ENCODE measurements at places on chromosomes 7 and 10.
A peak's percentile ranks its signal among the peaks of the same experiment; 100 is the strongest.

DNA sequence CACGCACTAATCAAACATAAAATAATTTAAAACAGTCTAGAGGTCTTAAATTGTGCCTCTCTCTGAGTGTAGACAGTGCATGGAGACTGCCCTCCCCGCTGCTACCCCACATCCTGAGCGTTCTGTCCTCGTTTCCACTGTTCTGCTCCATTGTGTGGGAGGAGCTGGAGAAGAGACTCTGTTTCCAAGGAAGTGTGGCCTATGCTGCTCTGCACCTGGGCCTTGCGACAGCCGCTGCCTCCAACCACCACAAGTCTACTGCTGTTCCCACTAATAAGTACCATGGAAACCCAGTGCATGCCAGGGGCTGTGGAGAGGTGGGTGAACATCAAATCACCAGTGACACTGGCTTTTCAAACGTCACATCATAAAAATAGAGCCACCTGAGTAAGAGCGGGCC is 19.6 kb downstream of the NRG3 start:
- no peak for DNase-seq

DNA sequence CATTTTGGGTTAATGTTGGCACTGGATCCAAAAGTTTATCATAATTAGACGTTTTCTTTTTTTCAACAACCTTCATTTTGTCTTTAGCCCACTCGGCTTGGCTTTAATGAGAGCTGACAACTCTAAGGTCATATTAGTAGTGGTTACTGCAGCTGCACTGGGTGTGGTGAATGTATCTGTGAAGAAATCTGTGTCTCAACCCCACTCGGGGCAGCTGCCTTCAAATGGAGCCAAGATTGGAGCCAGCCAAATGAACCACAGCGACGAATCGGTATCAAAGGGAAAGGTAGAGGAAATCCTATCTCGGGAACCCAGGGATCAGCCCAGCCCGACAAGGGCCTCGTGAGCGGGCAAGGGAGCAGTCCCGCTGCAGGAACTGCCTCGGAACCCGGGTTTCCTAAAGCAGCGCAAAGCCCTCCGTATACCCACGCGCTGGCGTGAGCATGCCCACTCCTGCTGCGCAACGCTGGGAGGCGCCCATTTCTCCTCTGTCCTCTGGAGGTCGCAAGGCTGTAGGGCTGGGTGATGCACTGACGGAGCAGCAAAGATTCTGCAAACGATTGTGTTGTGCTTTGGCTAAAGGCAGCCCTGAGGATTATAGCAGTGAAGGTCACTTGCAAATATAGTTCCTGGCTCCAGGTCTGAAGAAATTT is 98.7 kb upstream of the MBL2 start:
- DNase-seq = no peak

GRCh38 chr10:77038407-77038806 is 599.2 kb downstream of the KCNMA1 start:
- no peak for DNase-seq

DNA sequence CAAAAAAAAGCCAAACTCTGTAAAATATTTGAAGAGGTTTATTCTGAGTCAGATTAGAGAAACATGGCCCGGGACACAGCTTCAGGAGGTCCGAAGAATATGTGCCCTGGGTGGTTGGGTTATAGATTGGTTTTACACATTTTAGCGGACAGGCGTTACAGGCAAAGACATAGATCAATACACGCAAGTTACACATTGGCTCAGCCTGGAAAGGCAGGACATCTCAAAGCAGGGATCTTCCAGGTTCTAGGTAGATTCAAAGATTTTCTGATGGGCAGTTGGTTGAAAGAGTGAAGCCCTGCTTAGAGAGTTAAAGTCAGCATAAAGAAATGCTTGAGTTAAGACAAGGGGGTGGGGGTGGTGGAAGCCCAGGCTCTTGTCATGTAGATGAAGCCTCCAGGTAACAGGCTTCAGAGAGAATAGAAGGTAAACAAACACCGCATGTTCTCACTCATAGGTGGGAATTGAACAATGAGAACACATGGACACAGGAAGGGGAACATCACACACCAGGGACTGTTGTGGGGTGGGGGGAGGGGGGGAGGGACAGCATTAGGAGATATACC is 464.3 kb upstream of the ADARB2 start:
- DNase-seq = no peak

- DNase-seq = no peak
These were observed 20.3 kb upstream of the IGF2BP3 start for GRCh38 chr7:23490357-23491135.

GRCh38 chr10:71945819-71946474 is 18.2 kb upstream of the CHST3 start:
- DNase-seq = no peak

- no peak for DNase-seq
These were observed 5.5 kb downstream of the CHUK start for GRCh38 chr10:100223879-100224278.

DNA sequence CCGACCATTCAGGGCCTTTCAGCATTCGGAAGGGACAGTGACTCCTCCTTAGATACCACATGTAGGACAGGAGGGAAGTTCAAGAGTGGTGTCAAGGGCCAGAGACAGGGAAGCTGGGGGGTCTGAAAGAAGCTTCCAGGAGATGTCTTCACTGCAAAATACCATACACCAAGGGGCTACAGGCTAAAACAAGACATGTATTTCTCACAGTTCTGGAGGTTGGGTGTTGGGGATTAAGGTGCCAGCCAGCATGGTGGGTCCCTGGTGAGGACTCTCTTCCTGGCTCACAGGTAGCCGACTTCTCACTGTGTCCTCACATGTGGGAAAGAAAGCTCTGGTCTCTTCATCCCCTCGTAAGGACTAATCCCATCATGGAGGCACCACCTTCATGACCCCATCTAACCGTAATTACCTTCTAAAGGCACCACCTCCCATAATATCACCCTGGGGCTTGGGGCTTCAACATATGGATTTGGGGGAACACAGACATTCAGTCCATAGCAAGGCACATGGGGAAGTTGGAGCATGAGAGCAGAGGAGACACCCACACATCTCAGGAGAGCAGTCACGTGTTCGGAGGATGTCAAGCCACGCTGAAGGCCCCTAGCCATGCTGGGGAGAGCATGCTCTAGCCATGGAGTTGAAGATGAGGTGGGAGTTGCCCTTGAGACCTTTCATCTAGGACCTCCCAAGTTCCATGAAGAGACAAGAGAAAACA is 73.9 kb upstream of the GDF10 start:
- DNase-seq = no peak

GRCh38 chr7:30740417-30741181 is 11.3 kb upstream of the INMT start:
- peak; percentile 14 for DNase-seq

- DNase-seq = no peak
These were observed 1.6 kb upstream of the NRG3 start for GRCh38 chr10:81873231-81873931.

- DNase-seq = no peak
These were observed 3.9 kb upstream of the PYROXD2 start for GRCh38 chr10:98418665-98419468.

GRCh38 chr7:107958764-107959526 is 44.0 kb downstream of the LAMB1 start:
- DNase-seq = no peak

GRCh38 chr7:1922071-1922869 is 252.2 kb downstream of the ELFN1 start:
- DNase-seq = peak; percentile 36

DNA sequence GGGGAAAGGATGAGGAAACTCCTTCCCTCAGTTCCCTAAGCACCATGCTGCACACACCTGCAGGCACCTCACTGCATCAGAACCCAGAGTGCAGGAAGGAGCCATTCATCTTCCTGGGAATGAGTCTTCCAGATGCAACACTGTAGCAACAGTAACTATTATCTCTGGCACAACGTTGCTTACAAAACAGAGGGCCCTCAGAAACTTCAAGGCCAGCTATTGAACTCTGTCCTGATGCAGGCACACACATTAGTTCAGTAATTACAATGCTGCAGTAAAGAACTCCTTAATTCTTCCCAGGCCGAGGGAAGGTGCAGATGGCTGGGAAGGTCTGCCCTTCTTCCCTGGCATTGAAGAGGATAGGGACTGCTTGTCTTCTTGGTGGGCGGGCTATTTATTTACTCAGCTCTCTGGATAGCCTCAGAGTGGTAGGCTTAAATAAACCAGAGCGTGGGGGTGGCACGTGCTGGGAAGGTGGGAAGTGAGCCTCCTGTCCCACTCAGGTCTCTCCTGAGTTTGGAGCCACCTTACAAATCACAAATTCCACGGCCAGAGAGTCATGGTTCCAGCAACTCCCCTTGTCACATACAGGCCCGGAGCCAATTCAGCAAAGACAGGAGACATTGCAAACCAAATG is 125.1 kb upstream of the JCAD start:
- no peak for DNase-seq

- DNase-seq = no peak
These were observed 48.8 kb downstream of the HOXA1 start for GRCh38 chr7:27046854-27047549.

DNA sequence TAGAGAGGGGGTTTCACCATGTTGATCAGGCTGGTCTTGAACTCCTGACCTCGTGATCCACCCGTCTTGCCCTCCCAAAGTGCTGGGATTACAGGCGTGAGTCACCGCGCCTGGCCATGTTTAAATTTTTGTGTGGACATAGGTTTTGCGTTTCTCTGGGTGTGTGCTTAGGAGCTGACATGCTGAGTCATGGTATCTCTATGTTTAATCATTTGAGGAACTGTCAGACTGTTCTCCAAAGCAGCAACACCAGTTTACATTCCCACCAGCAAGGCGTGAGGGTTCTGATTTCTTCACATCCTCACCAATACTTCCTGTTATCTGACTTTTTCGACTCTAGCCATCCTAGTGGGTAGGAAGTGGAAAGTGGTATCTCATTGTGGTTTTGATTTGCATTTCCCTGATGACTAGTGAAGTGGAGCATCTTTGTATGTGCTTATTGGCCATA is 153.7 kb downstream of the DNAJB6 start:
- peak; percentile 38 for DNase-seq

GRCh38 chr10:79984851-79985250 is 35.9 kb upstream of the SFTPD start:
- no peak for DNase-seq

- no peak for DNase-seq
These were observed 108.4 kb upstream of the SDK1 start for GRCh38 chr7:3192669-3193068.

- no peak for DNase-seq
These were observed 692.6 kb downstream of the ZWINT start for GRCh38 chr10:55668326-55668922.

DNA sequence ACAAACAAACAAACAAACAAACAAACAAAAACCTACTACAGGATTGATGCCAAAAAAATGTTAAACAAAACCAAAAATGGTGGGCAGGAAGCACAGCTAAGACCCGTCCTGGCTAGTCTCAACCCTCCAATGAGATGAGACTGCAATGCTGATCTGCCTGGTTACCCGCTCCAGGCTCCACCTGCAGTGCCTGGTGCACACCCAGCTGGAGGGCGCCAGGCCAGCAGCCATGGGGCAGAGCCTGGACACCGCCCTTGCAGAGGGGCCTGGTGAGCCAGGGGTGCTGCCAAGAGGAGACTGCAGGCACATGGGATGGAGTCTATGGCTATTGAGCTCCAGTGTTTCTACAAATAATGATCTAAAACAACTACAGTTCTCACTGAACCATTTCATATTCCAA is 107.0 kb downstream of the LARP4B start:
- DNase-seq = no peak

- no peak for DNase-seq
These were observed 807.4 kb downstream of the KCNMA1 start for GRCh38 chr10:76830218-76830617.

DNA sequence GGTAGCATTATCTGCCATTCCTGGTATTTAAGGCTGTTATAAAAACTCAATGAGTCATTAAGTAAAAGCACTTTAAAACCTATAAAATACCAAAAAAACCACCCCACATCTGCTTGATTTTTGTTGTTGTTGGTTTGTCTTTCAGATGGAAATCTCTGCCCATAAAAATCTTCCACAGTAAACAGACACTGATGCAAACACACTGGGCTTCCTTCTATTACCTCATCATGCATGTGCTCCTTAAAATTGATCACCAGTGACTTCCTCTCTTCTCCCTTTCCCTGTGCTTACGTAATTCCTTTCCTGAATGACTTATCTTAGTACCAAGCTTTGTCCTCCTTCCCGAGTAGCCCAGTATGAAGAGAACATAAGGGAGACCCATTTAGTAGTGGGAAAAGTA is 167.2 kb downstream of the EVX1 start:
- DNase-seq = no peak

GRCh38 chr7:46982928-46983327 is 599.0 kb downstream of the TNS3 start:
- no peak for DNase-seq

DNA sequence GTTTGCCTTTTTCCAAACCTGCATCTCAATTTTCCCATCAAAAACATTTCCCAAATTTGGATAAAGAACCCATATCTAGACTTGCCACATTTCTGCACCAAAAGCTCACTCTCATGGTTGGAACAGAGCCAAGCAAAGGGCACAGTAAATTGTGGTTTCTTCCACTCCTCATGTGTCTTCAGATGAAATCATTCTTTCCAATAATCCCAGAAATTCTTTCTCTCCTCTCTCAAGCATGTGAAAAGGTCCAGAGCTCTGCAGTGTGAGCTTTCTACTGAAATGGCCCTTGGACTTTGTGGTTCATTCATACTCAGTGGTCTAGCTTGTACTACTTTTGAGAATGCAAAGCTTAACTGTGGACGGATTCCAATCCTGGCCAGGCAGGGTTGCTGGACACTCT is 19.8 kb downstream of the PRSS2 start:
- DNase-seq = no peak

GRCh38 chr10:30705101-30705624 is 75.6 kb upstream of the LYZL2 start:
- no peak for DNase-seq

DNA sequence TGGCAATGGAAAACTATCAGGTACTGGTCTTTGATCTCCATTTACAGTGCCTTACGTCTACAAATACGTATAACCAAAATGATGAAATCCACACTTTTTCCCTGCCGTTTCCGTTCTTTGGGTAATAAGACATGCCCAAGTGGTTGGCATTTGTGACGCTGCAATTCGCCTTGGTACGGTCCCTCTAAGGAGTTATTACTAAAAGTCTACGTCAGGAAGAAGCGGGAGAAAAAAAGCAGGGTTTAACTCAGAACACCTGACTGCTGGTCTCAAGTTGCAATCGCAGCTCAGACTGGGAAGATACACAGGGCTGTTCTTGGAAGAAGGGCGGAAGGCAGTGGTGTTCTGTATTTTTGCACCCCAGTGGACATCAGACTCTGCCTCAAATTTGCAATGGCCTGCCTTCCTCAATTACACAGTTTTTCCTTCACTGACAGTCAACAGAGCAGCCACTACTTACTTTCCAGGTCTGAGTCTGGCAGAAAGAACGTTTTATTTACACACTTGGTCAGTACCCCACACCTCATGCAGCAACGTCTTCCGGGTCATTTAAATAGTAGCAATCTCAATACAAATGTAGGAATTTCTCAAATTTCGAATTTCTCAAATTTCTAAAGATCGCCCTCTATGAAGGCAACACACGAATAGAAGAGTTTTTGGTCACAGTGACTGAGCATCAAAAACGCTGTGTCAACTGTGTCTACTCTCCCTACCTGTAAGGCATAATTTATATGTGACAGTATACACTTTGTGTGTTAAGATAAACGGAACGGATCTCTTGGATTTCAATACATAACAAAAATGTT is 2.1 kb downstream of the BAIAP2L1 start:
- no peak for DNase-seq

- DNase-seq = no peak
These were observed 38.6 kb upstream of the CNPY1 start for GRCh38 chr7:155584763-155585531.

GRCh38 chr7:1856888-1857441 is 186.9 kb downstream of the ELFN1 start:
- no peak for DNase-seq
